ENCODE measurements at places on chromosomes 2 and 18.
A peak's percentile ranks its signal among the peaks of the same experiment; 100 is the strongest.

DNA sequence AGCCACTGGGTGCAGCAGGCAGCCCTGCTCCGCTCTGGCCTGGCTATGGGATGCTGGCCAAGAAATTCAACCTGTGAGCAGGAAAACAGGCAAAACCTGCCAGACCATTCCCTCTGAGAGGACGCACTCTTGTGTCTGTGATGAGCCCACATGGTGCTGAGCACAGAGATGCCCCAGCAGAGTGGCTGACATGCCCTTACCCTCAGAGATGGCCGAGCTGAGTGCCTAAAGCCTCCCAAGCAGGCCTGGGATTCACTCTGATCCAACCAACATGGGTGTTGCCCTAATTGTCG, 34.3 kb upstream of the TAF1B start:
- DNase-seq: no peak

GRCh38 chr2:48131539-48132270, 225.4 kb upstream of the FBXO11 start:
- no peak for DNase-seq

- DNase-seq: no peak
Observed at GRCh38 chr2:19435815-19436214, 77.4 kb upstream of the OSR1 start.

DNA sequence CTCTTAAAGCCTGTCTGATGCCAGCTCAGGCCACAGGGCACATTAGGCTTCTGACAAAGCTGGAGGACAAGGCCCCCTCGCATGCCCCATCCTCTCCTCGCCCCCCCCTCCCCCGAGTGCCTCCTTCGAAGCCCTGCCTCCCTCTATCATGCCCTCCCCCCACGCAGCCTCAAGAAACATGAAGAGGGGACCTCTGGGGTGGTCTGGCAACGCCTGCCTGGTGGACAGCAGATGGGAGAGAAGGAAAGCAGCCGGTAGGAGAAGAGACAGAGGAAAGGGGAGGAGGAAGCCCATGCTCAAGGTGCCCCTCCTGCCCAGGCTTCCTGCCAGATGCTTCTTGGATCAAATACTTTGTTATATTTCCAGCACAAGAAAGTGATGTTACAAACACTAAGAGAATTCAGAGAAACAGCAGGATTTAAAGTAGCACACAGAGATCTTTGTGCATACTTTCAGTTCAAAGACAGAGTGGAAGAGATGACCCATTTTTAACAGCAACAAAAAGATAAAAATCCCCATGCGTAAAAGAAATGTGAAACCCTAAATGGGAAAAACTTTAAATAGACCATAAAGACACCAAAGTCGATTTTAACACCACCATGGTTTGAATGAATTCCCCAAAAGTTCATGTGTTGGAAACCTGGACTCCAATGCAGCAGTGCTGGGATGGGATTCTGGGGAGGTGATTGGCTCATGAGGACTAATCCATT, 19.0 kb downstream of the BOK start:
- no peak for DNase-seq

GRCh38 chr2:68765739-68766375, 31.2 kb downstream of the ARHGAP25 start:
- DNase-seq: no peak

GRCh38 chr2:217085543-217085942, 225.7 kb upstream of the TNP1 start:
- DNase-seq: no peak

DNA sequence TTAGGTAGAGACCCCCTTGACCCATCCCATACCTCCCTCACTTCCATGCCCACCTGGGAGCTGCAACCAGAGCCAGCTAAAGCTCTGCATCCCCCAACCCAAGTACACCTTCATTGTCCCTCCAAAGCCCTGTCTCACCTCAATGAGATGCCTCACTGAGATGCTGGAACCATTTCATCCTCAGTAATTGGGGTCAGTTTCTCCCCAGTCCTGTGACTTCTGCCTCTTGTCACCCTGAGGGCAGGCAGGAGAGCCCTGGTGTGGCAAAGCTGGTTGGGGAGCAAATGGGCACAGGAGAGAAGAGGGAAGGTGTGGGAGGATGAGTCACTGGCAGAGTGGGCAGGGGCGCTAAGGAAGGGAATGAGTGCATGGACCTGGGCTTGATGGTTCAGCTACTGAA, 27.9 kb upstream of the NT5DC4 start:
- DNase-seq: no peak

DNA sequence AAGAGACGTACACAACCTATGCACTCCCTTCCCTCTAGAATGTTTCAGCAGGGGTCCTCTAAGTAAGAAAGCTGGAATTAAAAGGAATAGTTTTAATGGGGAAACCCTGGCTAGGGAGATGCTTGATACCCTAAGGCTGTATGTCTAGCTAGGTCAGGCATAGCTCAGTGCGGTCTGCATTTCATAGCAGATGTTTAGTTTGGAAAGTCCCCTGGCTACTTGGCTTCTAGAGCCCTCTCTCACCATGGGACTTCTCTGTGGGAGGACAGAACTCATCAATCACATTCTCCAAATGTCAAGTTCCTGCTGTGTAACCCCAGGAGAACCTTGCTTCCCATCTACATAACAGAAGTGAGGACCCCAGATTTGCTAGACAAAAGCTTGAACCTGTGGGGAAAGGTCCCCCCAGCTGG, 24.1 kb upstream of the ANXA4 start:
- DNase-seq: no peak

- DNase-seq: peak; percentile 56
Observed at GRCh38 chr2:59584958-59585357, 968.5 kb downstream of the BCL11A start.

GRCh38 chr18:46214435-46214834, 110.2 kb downstream of the HAUS1 start:
- no peak for DNase-seq

DNA sequence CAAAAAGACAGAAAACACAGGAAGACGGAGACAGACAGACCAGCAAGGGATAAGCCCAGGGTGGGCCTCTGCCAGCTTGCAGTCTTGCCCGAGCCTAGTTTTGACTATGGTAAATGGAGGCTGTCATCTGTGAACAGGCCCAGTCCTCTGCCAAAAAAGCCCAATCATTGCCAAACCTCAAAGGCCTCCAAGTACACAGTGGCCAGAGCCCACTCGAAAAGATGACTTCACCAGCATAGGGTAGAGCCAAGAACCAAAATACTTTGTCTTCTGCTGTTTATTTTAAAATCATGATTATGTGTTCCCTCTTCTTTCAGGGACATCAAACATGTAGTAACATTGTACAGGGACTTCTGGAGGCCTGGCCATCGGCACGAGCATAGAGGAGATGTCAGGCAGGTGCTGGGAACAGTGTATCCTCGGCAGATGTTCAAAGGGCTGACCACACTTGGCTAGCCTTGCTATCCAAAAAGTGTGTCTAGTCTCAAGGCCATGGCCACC, 66.0 kb downstream of the TTC32 start:
- no peak for DNase-seq

GRCh38 chr2:96256611-96257113, 9.1 kb downstream of the TMEM127 start:
- DNase-seq: no peak

DNA sequence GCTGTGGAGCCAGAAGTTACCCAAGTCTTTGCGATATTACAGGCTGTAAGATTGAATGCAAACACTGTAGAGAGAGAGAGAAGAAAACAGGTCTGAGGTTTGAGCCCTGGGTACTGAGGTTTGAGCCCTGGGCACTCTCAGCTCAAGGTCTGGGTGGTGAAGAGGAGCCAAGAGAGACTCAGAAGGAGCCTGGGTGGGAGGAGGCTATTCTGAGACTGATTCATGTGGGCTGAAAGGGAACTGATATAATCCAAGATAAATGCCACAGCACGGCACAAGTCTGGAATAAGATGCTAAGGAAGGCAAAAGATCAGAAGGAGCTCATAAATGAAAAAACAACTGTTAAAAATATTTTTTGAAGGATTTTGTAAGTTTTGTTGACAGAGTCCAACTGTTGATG, 407.6 kb upstream of the HS6ST1 start:
- DNase-seq: no peak

- no peak for DNase-seq
Observed at GRCh38 chr2:237403024-237403882, 10.7 kb downstream of the COL6A3 start.

- no peak for DNase-seq
Observed at GRCh38 chr18:37429791-37430190, 135.8 kb downstream of the CELF4 start.

DNA sequence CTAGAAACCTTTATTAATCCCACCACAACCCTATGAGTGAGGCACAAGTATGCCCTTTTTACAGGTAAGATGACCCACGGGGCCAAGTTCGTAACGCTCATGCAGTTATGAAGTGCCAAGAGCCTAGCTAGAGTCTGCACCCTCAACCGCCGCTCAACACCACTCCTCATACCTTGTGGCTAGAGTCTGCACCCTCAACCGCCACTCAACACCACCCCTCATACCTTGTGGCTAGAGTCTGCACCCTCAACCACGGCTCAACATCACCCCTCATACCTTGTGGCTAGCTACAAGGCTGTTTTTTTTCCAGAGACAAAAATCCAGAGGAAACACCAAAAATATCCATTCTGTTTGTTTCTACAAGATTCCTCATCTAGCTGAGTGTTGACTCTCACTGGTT, 4.6 kb downstream of the TXNL4A start:
- no peak for DNase-seq

DNA sequence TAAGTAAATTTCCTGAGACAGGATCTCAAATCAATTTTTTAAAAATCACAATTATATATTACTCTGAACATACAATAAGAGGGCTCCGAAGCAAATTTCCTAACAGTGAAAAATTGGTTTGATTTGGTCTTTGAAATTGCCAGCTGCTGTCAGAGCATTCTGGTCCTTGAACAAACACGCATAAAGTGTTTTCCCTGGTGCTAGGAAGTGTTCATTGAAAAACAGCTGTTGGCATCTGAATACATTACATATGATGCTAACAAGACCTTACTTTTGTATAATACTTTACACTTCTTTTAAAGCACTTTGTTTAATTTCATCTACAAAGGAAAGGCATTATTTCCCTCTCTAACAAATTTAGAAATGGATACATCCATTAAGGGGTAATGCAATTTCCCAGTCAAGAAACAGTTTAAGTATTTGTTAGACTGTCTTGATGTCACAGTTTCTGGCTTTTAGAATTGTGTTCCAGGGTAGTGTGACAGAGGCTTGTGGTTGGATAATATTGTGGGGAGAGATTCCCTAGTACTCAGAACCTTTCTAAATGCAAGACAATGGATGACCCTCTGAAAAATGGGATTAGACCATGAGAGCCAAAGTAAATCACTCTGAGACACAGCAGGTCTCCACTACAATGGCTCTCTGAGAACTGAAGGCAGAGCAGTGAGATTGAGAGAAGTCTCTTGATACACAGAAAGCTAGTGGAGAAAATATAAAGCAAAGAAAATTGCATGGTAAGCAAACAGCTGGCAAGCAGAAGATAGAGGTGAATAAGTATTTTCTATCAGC, 299.0 kb downstream of the TRIB2 start:
- peak; percentile 83 for DNase-seq

GRCh38 chr2:82819951-82820350, 1639.1 kb downstream of the SUCLG1 start:
- DNase-seq: no peak

DNA sequence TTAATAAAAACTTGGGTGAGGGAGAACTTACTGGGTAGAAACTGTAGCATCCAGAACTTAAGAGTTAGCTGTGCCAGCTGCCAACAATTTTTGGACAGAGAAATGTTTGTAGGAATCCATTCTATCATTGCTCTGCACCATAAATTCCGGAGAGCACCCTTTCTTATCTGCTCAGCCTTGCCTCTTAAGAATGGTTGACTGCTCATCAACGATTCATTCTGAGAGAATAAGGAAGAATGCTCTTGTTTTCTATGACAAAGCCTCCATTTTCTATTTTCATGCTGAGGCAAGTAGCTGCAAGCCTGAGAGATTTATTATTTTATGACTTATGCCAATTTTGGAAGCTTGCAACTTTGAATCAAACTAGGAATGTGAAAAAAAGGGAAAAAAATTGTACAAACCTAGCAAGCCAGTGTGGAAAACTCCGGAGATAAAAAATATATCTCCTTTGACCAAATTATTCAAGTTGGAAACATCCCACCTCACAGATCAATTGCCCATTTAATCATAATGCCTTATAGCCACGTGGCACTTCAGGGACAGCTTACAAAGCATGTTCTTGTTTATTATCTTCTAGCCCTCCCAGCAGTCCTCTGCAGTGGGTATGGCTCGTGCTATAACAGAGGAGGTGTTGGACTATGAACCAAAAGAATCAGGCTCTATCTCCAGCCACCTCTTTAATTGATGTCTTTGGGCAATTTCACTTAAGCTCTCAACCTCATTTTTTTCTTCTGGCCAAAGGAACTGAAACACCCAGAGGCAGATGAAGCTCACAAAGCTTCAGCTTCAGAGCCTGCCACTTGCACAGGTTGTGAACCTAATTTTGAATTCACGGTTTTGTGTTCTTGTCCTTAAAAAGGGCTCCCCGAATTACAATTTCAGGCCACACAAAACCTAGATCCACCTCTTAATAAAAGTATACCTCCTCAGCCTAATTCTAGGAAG, 40.9 kb upstream of the ATL2 start:
- peak; percentile 26 for DNase-seq

DNA sequence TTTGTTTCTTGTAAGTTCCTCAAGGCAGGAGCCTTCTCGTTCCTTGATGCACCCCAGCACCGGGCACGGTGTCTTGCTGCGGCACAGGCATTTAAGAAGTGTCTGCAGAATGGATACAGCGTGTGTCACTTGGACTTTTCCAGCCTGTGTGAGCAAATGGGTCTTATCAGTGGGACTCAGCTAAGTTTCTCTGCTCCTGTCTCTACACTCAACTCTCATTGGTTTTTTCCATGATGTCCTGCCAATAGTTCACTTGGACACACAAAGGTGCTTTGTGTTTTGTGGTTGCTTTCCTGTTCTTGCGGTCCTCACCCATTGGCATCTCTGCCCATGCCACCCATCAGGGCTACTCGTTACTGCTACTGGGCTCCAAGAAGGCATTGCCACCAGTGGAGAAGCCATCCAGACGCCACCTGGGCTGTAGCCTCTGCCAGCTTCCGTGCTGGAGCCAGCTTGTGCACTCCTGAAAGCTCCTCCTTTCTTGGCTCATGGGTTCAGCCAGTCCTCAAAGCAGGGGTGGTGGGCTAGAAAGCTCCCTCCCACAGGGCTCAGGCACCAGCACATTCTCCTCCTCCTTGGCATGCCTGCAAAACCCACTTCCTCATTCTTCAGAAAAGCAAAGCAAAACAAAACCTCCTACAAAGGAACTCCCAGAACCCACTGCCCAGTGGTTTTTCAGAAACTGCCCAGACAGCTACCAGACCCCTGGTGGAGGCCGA, 41.4 kb downstream of the IL1R2 start:
- no peak for DNase-seq

GRCh38 chr18:12461326-12461725, 53.6 kb downstream of the PRELID3A start:
- DNase-seq: no peak

DNA sequence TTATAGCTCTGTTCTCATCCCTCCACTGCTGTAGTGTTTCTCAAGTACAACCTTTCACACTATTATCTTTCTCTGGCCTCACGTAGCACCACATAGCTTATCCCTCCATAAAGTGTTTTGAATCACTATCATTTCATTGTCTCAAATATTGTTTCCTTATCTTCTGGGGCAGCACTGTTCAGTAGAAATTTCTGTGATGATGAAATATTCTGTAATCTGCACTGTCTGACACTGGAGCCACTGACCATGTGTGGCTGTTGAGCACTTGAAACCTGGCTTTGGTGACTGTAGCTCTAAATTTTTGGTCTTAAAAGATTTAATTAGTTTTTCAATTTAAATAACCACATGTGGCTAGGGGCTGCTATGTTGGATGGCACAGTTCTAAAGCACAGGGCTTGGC, 78.9 kb downstream of the CPS1 start:
- no peak for DNase-seq

- DNase-seq: no peak
Observed at GRCh38 chr18:63079114-63079513, 240.5 kb downstream of the BCL2 start.
